Right ventricle myocardium inferior (tissue), 1 donor: ENCODE measurements at places on chromosomes 7 and 10. TPM values are rescaled to one million over a fixed set of nuclear protein-coding genes. Genes with fewer than 3 reads are reported as not detected.

Gene GFRA1
- total RNA-seq = 7.3 TPM

DNA sequence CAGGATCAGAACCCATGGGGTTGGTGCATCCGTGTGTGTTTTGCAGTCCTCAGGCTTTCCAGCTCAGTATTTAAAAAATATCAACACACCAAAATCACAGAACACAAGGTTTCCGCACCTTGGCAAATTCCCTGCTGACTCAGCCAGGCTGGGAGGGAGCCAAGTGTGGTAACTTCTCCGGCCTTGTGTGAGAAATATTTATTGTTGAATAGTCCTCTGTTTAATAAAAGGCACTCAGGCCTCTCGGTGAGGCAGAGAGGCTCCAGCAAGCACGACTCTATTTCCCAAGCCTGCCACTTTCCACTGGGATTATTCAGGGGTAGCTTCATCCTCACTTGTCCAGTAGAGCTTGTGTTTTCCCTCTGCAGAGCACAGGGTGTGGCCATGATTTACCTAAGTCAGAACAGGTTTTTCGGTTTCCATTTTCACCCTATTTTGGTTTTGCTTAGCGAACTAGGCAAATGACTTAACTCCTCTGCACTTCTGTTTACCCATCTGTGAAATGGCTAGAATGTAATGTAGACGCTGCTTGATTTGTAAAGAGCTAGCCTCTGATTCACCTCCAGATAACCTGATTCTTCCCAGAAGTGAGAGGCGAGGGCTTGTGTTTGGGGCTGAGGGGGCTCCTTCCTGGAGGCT, 13.0 kb upstream of the CHST15 start:
- peak; percentile 82 for DNase-seq

- DNase-seq = no peak
These were observed 5.9 kb downstream of the GCK start for GRCh38 chr7:44183386-44183785.

DNA sequence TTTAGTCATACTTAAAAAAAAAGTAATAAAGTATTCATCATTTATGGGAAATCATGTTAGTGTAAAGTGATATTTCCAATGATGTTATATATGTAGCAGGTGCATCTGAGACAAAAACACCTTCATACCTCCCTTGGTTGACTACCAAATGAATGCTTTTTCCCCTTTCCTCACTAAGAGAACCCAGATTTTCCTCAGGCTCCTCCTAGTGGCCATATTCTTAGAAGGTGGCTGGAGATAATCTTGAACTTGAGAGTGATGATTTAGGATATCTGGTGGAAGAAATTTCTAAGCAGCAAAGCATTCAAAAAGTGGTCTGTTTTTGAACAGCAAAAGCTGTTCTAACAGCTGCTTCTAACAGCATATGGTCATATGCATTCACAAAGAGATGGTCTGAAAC, 16.8 kb upstream of the DNAH11 start:
- no peak for DNase-seq

DNA sequence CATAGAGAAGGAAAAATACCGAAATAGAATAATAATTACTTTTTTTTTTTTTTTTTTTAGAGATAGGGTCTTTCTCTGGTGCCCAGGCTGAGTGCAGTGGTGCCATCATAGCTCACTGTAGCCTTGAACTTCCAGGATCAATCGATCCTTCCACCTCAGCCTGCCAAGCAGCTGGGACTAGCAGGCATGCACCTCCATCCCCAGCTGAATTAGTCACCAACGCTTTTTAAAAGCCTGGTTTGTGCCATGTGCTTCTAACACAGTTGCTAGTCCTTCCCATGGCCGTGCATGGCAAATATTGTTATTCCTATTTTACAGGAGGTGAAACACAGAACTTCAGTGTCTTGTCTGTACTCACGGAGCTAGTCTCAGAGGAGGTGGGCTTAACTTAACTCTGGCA, 23.2 kb downstream of the LYZL2 start:
- no peak for DNase-seq

DNA sequence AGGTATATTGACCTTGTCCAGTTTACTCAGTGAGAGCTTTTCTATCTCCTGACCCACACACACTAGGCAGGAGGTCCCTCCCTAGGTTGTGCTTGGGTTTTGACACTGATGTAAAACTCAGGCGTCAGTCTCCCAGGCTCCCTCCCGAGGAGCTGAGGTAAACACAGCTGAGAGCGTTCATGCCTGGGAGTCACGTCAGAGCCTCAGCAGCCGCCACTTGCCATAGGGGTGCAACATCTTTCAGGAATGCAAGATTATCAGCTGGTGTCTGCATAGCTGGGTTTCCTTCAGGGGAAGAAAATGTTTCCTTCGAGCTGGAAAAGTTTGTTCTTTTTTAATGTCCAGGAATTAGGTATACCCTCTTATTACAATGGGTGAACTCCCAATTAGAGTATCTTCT, 70.6 kb downstream of the FGFR2 start:
- no peak for DNase-seq

Gene OGDH
- 679 TPM for total RNA-seq

- no peak for DNase-seq
These were observed 60.7 kb downstream of the RAPGEF5 start for GRCh38 chr7:22296265-22296566.

Gene PDE1C
- total RNA-seq = 198 TPM

DNA sequence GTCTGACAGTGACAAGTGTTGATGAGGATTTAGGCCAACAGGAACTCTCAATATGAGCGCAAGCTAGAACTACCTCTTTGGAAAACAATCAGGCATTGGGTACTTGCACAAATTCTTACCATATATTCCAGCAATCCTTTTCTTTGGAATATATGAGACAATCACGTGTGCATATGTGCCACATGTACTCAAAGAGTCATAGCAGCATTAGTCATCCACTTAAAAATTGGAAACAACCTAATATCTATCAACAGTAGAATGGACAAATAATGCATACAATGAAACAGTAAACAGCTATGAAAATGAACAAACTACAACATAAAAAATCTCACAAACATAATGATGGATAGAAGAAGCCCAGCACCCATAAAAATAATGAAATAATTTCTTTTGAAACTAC, 179.7 kb downstream of the GLI3 start:
- DNase-seq = no peak

DNA sequence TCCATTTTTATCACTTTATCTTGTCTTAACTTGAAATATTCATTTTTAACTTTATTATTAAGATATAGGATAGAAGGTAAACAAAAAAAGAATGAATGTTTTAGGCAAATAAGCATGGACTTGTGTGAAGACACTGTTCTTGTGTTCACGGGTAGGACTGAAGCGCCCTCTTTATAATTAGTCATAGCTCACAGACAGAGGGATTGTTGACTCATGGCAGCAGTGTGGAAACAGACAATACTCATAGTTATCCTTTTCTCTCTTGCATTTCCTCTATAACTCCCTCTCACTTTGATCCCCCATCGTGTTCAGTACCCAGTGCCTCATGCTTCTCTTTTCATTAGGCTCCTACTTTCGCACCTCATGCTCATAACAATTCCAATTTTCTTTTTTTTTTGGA, 731.8 kb downstream of the PHTF2 start:
- no peak for DNase-seq

Gene GIMAP7
- total RNA-seq = 21.4 TPM

Gene VAX1
- total RNA-seq = not detected

GRCh38 chr10:34766811-34767494, 48.1 kb downstream of the PARD3 start:
- no peak for DNase-seq

DNA sequence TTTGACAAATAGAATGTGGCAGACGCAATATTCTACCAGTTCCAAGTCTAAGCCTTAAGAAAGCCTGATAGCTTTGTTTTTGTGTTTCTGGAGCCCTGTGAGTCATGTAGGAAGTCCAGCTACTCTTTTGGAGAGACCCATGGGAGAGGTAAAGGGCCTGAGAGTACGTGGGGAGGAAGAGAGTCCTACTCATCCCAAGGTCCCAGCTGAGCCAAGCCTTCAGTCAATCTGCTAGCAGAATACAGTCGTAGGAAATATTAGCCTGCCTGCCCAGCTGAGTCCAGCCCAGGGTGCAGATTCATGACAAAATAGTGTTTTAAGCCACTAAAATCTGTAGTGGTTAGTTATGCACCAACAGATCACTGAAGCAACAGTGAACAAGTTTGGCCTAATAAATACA, 9.0 kb upstream of the GNA12 start:
- no peak for DNase-seq

DNA sequence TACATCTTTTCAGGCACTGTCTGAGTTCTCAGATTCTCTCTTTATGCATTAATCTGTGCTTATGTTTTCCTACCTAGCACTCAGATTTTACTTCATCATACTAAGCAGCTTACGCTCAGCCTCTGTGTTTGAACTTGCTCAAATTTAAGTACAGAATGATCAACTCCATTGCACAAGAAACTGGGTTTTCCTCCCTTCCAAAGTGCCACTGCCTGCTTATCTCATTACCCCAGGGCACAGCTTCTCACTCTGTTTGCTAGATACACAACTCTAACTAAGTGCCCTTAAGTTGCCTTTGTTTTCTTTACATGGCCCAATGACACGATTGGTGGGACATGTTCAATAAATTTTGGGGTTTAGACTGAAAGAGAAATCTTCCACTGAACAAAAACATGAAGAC, 267.7 kb downstream of the GFRA1 start:
- no peak for DNase-seq

DNA sequence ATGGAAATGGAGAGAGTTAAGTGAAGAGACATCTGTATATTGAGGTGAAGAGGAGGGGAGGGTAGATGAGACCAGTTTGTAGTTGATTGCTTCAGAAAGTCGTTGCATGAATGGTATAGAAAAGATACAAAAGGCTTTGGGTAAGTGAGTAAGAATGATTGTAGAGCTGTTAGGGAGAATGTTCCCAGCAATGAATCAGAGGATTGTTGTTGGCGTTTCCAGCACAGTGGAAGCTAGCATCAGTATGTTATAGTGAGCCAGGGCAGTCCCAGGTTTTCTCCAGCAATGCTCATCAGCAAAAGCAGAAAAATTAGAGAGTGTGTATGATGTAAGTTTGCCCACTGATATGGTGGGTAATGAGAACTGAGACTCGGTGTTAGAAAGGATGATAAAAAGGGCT, 15.4 kb upstream of the CDK6 start:
- no peak for DNase-seq

DNA sequence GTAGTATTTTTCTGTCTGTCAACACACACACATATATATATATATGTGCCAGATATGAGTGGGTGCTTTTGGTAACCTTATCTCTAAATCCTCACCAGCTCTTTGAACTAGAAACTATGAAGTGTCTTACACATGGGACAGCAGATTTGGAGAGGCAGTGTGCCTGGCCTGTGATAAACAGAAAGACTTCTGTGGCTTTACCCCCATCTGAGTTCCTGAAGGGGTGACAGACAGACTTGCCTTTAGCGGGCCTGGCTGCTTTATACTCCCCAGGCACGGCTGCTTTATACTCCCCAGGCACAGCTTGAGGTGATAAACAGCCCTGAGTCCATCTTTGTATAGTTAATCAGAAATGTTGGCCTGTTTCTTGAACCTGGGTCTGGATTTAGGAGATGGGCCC, 5.6 kb downstream of the BAG3 start:
- DNase-seq = no peak

DNA sequence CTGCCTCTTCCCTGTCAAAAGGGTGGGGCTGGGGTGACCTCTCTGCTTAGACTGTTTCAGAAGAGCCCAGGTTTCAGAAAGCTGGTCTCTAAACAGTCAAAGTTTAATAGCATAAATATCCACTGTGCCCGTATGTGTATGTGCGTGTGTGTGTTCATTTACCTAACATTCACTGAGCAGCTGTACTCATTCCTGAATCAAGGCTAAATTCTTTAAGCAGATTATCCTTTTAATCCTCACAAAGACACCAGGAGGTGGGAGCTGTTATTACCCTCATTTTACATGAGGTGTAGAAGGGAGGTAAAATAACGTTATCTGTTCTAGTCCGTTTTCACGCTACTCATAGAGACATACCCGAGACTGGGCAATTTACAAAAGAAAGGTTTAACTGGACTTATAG, 72.2 kb downstream of the RSU1 start:
- no peak for DNase-seq

GRCh38 chr7:40753455-40753854, 618.6 kb downstream of the SUGCT start:
- no peak for DNase-seq

DNA sequence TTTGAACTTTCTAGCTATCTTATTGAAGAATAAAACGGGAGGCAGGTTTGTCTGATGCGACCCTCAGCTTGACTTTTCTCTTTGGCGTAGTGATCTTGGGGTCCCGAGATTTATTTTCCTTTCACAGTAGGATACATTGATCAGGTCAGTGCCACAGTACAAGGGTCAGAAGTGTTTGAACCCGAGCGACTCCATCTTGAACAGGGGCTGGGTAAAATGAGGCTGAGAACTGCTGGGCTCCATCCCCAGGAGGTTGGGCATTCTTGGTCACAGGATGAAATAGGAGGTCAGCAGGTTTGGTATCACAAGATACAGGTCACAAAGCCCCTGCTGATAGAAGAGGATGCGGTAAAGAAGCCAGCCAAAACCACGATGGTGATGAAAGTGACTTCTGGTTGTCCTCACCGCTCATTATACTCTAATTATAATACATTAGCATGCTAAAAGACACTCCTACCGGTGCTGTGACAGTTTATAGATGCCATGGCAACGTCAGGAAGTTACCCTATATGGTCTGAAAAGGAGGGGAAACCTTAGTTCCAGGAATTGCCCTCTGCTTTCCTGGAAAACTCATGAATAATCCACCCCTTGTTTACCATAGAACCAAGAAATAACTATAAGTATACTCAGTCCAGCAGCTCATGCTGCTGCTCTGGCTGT, 3.0 kb upstream of the TECPR1 start:
- no peak for DNase-seq

Gene LRRC18
- not detected for total RNA-seq

DNA sequence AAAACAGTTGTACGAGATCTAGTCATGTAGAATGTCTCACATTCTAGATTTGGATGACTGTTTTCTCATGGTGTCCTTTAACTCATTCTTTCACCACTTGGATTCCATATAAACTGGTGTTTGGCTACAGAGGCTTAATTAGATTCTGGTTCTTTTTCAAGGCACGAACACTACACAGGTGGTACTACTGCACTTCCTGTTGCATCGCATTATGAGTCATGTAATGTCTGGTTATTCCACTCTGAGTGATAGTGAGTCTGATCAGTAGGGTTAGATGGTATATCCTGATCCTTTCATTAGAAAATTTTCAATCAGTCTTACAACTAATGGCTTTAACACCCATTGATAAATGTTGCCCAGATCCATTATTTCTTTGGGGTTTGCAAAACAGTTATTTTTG, 11.2 kb upstream of the AKAP9 start:
- no peak for DNase-seq

DNA sequence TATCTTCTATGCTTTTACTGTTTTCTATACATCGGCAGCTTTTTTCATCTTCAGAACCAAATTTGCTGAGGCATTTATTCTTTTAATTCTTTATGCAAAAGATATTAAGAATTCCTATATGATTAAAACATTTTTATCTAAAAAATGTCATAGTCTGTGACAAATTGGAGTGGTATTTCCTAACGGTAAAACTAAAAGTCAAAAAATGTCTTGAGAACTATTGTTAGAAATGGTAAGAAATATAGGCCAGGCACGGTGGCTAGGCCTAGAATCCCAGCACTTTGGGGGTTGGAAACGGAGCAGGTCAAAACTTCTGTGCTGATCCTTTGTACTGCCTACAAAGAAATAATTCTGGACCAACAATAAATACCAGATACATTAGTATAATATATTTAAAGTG, 57.7 kb upstream of the PRR15 start:
- DNase-seq = no peak
